ENCODE measurements at places on chromosomes 7 and 10.
A peak's percentile ranks its signal among the peaks of the same experiment; 100 is the strongest.

- no peak for DNase-seq
Observed at GRCh38 chr10:17403161-17403560, 51.2 kb downstream of the ST8SIA6 start.

- peak; percentile 70 for DNase-seq
Observed at GRCh38 chr10:33509231-33509831, 174.9 kb upstream of the NRP1 start.

DNA sequence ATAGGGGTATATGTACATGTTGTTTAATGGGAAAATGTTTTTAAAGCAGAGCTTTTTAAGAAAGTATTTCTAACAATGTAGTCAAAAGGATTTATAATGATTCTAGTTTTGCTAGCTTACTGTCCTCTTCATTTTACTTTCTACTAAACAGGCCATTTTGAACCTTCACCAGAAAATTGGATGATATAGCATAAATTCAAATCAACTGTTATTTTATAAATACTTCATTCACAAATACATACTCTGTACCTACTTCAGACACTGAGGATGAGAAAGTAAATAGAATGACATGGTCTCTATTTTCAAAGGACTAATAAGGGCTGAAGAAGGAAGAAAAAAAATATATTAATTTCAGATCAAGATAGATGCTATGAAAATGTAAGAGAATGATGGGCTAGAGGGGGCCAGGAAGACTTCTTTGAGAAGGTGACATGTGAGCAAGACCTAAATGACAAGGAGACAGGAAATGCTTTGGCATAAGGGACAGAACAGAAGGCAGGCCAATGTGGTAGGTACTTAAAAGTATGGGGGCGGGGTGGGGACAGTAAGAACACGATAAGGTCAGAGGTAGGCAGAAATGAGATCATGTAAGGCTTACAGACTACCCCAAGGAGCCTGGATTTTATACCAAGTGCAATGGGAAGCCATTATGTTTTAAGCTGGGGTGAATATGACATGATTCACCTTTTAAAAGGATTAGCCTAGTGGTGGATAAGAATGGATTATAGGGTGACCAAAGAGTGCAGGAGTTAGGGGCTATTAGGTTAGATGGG, 5.2 kb downstream of the NAMPT start:
- DNase-seq: no peak

GRCh38 chr7:31648288-31648687, 38.7 kb upstream of the PPP1R17 start:
- no peak for DNase-seq

- no peak for DNase-seq
Observed at GRCh38 chr10:71933651-71934050, 30.5 kb upstream of the CHST3 start.

DNA sequence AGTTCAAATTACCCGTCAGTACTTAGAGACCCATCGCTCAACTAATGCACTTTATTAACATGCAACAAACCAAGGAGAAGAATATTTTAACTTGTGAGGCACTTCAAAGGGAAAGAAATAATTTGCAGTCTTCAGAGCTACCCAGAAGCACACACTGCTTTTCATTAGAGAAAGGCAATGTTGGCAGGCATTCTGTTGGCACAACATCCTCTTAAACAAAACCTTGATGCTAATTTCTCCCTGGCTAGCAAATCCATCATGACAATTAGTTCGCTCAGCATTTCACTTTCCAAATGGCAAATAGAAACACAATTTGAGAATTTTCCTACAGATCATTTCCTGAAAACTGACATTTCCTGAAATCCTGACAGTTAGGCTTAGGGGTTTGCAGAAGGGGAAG, 155.6 kb upstream of the FAM13C start:
- DNase-seq: no peak

GRCh38 chr10:61389887-61390286, 63.3 kb downstream of the TMEM26 start:
- DNase-seq: no peak

DNA sequence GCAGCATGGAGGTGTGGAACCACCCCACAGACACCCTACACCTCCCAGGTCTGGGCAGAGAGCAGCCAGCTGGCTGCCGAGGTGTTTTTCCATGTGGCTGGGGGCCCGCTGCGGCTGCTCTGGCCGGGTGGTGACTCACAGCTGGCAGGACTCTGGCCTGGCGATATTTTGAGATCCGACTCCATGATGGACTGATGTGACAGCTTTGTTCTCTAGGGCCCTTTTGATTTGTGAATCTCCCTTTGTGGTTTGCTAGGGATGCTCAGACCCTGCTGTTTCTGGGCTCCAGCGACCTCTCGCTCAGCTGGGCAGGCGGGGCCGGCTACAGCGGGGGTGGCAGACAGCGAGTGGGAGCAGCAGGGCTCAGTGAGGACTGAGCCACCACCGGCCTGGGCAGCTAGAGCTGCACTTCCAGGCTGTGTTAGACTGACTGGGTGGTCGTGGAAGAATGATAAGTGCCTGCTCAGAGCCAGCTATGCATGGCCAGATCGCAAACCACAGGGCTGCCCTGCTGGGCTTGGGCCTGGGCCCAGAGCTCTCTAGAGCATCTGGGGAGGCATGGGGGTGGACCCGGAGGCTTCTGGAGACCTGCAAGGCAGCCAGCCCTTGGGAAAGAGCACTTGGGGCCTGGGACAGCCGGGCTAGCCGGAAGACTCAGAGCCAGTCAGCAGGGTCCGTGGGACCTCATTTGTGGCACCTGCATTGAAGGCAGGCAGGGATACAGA, 46.2 kb upstream of the GDF10 start:
- no peak for DNase-seq

GRCh38 chr7:100156331-100157068, 2.0 kb downstream of the TRAPPC14 start:
- no peak for DNase-seq

GRCh38 chr7:89072081-89072480, 276.5 kb upstream of the TEX47 start:
- DNase-seq: no peak

DNA sequence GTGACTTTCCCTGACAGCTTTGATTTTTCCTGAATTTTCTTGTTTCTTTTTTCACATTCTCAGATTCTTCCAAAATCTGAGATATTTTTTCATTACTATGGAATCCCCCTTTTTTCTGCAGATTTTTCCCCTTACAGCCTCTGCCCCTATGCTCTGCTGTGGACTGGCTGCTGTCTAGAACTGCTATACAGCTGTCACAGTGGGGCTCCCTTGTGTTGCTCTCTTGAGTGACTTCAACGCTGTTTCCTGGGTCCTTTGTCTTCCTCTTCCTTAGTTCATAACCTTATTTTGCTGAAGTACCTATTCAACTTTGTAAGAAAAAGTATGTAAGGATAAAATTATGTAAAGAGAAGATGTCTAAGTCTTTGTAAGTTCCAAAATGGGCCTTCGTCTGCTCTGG, 234.1 kb upstream of the YAE1 start:
- no peak for DNase-seq

- no peak for DNase-seq
Observed at GRCh38 chr7:83739527-83739926, 90.6 kb upstream of the SEMA3E start.

GRCh38 chr10:486206-486605, 203.3 kb downstream of the DIP2C start:
- DNase-seq: no peak

DNA sequence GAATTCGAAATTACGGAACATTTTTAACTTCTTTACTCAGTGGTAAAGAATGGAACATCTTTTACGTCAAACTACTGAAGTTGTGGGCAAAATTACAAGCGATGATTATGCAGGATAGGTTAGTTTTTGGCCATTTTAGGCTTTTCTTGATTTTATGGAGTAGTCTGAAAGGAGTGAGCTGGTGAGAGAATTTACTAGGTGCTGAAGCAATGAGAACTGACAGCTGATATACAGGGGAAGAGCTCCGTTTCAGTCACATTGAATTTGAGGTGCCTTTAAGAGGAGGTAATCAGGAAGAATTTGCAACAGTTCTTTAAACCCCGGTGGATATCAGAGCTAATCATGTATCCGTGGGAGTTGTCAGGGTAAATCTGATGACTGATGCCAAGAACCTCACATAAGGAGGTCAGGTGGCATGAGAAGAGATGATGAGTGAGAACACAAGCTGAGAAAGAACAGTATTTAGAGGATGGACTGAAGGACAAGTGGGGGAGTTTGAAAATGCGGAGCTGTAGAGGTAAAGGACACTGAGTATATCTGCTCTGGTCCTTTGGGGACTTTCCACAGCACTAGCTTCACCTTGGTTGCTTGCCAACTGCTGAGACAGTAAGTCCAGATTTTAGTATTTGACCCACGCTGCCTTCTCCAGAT, 104.3 kb downstream of the AHR start:
- DNase-seq: no peak

GRCh38 chr7:17852361-17852760, 87.9 kb downstream of the SNX13 start:
- DNase-seq: no peak
